ENCODE measurements at places on chromosomes 7 and 10. TPM values are rescaled to one million over a fixed set of nuclear protein-coding genes. Genes with fewer than 3 reads are reported as not detected.

DNA sequence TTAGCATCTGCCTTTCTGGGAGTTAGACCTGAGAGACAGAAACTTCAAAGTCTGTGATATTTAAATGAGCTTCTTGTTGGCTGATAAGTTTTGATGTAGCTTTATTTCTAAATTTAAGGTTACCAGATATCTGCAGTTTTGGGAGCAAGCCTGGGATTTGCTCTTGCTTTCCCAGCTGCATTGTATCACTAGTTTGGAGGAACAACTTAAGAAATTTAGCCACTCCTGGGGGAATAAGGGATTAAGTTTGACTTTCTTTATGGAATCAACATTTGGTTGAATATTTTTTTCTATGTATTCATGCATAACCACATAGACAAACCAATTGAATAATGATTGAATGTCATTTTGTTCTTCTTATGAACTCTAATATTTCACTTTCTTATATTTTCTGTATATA is 178.6 kb downstream of the POLR1F start:
- no peak overlapping the region for H3K27ac ChIP-seq
- no peaks in the 10 kb centered on the region for H3K36me3 ChIP-seq
- no peak overlapping the region for H3K4me3 ChIP-seq
- H3K27me3 ChIP-seq: peaks cover 6% of the 10 kb centered on the region
- DNase-seq: no peak

DNA sequence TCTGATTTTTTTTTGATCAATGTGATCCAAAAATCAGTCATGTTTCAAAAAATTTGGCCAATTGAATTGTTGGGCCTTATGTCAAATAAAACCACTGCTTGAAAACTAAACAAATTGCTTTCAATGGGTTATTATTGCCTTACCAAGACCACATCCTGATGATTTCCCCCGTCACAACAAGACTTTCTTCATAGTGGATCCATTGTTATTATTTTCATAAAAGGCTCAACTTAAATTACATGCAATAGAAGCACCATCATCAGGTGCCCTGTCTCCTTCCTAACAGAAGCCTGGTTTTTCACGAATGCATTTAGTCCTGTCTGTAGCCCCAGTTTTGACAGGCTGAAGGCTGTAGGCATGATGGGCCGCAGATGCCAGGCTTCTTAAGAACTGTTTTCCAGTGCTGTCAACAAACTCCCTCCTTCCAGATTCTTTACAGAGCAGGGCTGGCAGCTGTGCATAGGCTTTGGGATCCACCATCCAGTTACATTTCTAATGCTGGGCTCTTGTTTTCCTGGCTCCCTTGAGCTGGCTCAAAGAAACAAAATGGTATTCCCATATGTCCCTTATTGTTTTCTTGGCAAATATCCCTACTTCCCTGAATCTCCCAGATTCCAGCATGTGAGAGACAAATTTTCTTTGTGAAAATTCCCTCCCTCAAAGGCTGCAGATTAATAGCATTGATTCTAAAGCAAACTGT is 302.0 kb downstream of the TWIST1 start:
- DNase-seq: no peak
- no peak overlapping the region for H3K4me3 ChIP-seq
- H3K36me3 ChIP-seq: peaks cover 6% of the 10 kb centered on the region
- no peak overlapping the region for H3K27ac ChIP-seq
- H3K4me1 ChIP-seq: peaks cover 2% of the 10 kb centered on the region

DNA sequence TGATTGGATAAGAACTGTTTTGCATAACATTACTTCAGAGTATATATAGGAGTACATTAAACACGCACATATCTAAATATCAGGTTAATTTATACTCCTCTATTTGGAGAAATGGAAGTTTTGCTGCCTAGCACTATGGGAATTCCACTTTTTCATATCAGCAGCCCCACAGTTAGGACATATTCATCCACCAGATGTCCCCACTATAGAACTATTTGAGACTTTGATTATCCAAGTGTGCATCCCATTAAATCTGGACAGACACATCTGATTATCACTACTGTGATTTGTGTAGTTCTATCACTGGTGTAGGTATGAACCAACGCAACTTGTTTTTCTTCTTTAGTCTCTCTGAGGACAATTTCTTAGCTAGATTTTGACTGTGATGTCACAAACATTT is 345.7 kb downstream of the THSD7A start:
- no peak for DNase-seq
- H3K4me1 ChIP-seq: peaks cover 3% of the 10 kb centered on the region
- no peaks in the 10 kb centered on the region for H3K27me3 ChIP-seq

DNA sequence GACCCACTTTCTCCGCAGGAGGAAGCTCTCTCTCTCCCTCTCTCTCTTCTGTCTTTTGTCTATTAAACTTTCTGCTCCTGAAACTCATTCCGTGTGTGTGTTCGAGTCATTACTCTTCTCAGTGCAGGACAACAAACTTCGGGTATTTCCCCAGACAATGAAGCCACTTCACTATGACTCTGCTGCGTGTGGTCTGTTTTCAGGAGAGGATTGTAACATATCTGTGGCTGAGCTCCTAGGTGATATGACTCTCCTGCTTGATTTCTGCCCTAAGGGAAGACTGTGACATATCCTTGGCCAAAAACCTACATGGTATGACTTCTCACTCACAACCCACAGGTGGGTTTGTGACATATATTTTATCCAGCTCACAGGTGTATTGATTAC is 39.9 kb upstream of the ZNF107 start:
- DNase-seq: no peak
- H3K27ac ChIP-seq: no peak overlapping the region
- H3K36me3 ChIP-seq: no peaks in the 10 kb centered on the region
- no peaks in the 10 kb centered on the region for H3K4me1 ChIP-seq

DNA sequence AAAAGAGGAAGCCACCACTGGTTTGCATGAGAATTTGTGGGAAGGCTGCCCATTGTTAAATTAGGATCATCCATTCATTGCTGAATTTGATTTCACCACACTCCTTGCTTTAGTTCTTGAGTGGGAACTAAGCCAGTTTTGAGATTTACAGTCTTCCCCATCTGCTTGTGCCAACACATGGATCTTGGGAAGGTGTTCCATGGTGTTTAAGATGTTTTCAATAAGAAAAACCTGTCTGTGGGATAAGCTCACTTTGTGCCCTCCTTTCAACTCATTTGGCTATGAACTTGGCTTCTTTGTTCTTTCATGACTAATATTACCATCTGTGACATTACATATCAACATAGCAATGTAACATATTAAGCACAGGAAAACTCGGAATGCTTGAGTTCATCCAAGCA is 73.2 kb downstream of the INHBA start:
- H3K27me3 ChIP-seq: no peaks in the 10 kb centered on the region
- peaks cover 17% of the 10 kb centered on the region for H3K4me1 ChIP-seq
- H3K27ac ChIP-seq: no peak overlapping the region
- no peak overlapping the region for H3K4me3 ChIP-seq
- DNase-seq: no peak
- no peaks in the 10 kb centered on the region for H3K36me3 ChIP-seq

DNA sequence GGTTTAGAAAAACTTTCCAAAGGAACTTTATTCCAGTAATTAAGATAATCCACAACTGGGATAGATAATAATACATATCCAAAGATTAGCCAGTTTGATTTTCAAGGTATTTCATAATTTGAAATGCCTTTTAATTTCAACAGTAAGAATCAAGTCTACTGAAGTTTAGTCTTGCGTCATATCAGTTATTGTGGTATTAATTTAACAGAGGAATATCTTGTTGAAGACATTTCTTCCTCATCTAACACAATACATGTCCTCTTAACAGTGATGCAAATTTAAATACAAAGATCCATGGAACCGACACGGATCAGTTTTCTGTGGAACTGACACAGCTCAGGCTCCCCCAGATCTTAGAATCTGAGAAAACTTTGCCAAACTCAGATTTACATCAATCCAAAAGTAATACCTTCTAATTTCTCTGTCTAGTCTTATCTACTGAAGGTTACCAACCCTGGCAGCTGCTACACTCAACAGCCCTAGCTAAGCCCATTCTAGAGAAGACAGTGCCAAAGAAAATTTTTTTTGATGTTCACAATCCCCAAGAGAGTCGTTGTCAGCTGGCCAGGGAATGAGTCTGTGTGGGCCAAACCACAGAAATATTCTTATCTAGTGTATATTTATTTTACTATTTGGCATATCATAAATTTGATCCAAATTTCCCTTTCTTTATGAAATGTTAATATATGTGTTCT is 365.2 kb upstream of the MEOX2 start:
- no peaks in the 10 kb centered on the region for H3K36me3 ChIP-seq
- H3K27me3 ChIP-seq: peaks cover 11% of the 10 kb centered on the region
- DNase-seq: no peak

- H3K27ac ChIP-seq: peak overlapping the region; percentile 22
- peaks cover 18% of the 10 kb centered on the region for H3K4me1 ChIP-seq
- peaks cover 41% of the 10 kb centered on the region for H3K36me3 ChIP-seq
- H3K4me3 ChIP-seq: no peak overlapping the region
- no peak for DNase-seq
Observed at GRCh38 chr10:3774814-3775695, 10.0 kb downstream of the KLF6 start.

DNA sequence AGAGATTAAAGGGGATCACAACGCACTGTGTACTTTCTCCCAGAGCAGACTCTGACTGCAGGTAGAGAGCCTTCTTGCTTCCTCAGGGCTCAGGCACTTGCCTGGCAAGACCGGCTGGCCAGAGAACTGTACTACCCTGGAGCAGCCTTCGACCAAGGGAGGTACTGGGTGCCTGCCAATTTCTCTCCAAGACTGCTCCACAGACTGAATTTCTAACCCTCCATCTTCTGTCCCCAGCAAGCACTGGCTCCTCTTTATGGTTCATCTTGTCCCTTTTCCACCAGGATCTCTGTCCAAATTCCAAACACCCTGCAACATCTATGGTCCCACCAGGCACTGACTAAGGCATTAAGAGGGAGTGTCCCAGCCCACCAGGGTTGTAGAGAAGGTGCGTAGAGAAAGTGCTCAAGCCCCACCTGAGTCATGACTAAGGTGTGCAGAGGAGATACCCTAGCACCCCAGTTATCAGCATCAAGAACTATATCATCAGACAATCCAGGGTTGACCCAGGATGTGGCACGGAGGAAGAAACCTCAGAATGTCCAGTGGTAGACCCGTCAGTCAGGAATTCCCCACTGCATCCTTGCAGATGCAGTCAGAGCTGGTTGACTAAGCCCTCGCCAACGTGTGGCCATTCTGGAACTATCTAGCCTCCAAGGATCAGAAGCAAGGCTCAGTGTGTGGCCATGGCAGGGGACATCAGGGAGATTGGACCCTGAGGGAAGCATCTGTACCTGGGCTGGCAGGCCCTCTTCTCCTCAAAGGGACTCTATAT is 60.9 kb upstream of the CAMK2B start:
- no peaks in the 10 kb centered on the region for H3K27me3 ChIP-seq
- no peak overlapping the region for H3K27ac ChIP-seq
- no peak overlapping the region for H3K4me3 ChIP-seq

DNA sequence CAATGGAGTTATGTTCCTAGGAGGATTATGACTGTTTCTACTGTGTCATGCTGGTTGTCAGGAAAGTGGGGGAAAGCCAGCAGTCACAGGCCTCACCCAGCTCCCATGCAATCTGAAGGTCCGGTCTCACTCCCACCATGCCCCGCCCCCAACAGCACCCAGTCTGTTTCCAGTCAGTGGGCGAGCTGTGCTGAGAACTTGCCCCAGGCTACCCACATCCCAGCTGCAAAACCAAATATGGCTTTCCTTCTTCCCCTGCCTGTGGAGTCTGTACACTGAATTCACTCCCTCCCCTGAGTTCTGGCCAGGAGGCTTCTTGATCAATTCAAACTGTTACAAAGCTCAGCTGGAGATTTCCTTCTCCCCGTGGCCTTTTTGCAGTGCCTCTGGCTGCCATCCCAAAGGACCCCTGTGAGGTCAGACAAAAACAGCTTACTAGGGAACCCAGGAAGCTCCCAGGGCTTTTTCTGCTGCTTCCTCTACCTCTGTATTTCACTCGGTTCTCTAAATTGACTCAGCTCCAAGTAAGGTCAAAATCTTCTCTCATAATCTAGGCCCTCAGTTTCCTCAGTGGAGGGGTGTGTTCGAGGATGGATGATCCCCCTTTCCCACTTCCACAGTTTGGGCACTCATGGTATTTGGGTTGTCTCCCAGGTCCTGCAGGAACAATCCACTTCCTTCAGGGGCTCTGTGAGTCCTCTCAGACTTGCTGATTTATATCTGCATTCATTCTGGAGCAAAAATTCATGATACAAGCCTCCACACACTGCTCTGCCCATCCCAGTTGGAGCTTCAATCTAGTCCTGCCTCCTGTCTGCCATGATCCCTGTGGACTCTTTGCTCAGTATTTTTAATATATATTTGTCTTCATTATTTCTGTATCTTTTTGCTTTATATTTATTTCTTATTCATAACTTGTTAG is 205.5 kb downstream of the SEMA3D start:
- H3K4me1 ChIP-seq: peaks cover 7% of the 10 kb centered on the region
- DNase-seq: no peak
- H3K27ac ChIP-seq: peak overlapping the region; percentile 50
- no peak overlapping the region for H3K4me3 ChIP-seq

DNA sequence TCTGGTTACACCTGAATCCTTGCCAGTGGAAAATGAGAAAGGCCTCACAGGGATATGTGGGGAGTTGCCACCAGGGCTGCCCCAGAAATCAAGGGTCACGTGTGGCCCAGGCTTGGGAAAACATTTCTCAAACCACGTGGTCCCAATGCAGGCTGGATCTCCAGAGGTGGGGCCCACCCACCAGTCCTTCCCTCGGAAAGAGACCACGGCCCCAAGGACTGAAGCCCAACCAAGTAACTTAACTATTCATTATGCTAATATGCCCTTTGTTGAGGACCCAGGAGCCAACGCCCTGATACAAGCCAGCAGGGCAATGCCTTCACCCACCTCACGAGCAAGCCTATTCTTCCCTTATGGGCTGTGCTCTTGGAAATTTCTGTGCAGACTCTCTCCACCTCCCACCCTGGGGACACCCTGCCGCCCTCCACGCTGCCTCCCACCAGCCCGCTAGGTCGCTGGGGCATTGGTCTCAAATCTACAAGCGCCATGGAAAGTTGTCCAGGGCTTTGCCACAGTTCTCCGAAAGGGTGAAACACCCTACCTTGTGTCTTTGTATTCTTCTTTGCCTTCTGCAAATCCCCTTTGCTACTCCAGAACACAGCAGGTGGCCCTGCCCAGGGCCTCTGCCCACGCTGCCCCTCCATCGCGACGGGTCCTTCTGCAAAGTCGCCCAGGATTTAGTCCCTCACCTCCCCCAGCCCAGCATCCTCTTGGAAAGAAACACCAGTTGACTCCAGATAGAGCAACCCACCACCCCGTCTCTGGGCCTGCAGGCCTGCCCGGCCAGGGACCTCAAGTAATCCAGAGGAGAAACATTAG is 8.8 kb downstream of the TNS3 start:
- peaks cover 33% of the 10 kb centered on the region for H3K4me1 ChIP-seq
- H3K27me3 ChIP-seq: no peaks in the 10 kb centered on the region
- DNase-seq: no peak
- no peak overlapping the region for H3K4me3 ChIP-seq
- H3K27ac ChIP-seq: peak overlapping the region; percentile 95

GRCh38 chr7:151275813-151276577 is 27.5 kb upstream of the SMARCD3 start:
- H3K36me3 ChIP-seq: no peaks in the 10 kb centered on the region
- H3K27me3 ChIP-seq: no peaks in the 10 kb centered on the region
- H3K4me1 ChIP-seq: no peaks in the 10 kb centered on the region
- peak; percentile 58 for DNase-seq

- no peaks in the 10 kb centered on the region for H3K27me3 ChIP-seq
- no peak overlapping the region for H3K27ac ChIP-seq
- DNase-seq: no peak
- H3K4me1 ChIP-seq: no peaks in the 10 kb centered on the region
- H3K4me3 ChIP-seq: no peak overlapping the region
- no peaks in the 10 kb centered on the region for H3K36me3 ChIP-seq
Observed at GRCh38 chr7:54898659-54899340, 120.0 kb upstream of the EGFR start.

Gene IFIT1
- 4.4 TPM for polyA plus RNA-seq

Gene ADIRF
- polyA plus RNA-seq: not detected

Gene DOCK1
- polyA plus RNA-seq: 15.5 TPM

Gene FEZF1
- polyA plus RNA-seq: not detected

Gene SORCS1
- polyA plus RNA-seq: 2.4 TPM

Gene MYL10
- not detected for polyA plus RNA-seq

Gene RPP38
- polyA plus RNA-seq: 18.5 TPM

Gene GRB10
- polyA plus RNA-seq: 5.1 TPM

Measured in SK-N-SH (cell line).